ENCODE measurements at places on chromosomes 3 and 15.

GRCh38 chr3:18302517-18302916 lies 122.6 kb downstream of the SATB1 start:
- DNase-seq: no peak

GRCh38 chr3:13228584-13228983 lies 155.4 kb upstream of the IQSEC1 start:
- no peak for DNase-seq

DNA sequence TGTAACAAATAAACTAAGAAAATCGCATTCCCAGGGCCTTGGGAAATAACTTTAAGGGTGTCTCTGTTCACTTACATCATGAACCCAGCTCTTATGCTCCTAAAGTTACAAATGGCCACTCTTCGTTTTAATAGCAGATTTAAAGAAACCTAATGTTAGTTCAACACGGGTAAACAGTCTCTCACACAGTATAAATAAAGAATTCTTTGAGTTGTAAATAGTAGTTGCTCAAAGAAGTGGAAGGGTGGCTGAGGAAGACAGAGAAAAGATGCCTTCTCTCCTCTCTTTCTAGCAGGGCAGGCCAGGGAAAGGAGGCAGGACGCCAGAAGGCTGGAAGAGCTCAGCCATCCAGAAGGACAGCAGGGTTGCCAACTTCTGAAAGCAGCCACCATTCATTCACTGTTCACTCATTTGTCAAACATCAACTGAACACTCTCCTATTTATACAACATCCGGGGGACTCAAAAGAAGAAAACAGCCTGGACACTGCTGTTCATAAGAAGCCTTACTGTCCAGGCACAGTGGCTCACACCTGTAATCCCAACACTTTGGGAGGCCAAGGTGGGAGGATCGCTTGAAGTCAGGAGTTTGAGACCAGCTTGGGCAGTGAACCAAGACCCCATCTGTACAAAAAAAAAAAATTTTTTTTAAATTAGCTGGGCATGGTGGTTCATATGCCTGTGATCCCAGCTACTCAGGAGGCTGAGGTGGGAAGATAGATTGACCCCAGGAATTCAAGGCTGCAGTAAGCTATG lies 47.3 kb downstream of the WWTR1 start:
- DNase-seq: no peak

GRCh38 chr3:156957715-156958114 lies 131.6 kb downstream of the LEKR1 start:
- no peak for DNase-seq
